ENCODE measurements at places on chromosomes 2 and 18.

DNA sequence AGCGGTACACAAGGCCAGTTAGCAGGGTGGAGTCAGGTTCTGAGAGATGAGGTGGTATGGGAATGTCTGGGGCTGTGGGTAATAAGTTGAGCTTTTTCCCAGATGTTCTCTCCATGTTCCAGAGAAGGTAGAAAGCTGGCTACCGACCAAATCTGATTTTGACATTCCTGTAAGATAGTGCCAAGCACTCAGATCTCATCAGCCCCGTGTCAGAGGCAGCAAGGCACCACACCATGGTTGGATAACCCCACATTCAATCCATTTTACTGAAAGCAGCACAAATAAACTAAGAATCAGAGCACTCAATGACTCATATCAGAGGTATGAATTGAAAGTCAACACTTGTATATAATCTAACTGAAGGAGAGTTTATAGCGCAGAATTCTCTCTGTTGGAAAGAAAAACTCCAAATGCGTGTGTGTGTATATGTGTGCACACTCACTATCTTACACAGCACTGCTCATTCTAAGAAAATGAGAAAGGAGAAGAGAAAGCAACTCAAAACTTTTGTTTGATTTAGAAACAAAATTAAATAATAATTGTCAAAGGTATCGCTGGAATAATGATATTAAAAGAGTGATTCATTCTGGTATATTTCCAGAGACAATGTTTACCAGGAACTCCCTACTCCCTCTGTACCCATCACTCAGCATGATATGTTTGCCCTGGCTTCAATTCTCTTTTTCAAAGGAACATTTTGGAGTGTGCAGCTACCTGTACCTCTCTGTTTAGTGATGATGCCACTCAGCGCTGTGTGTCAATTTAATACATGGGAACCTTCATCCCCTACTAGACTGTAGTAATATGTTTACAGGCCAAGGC is 375.1 kb upstream of the ID2 start:
- DNase-seq: no peak

GRCh38 chr2:225270861-225271260 is 128.6 kb upstream of the NYAP2 start:
- peak; percentile 58 for DNase-seq

- no peak for DNase-seq
These were observed 794.9 kb upstream of the ACVR2A start for GRCh38 chr2:147049957-147050356.

DNA sequence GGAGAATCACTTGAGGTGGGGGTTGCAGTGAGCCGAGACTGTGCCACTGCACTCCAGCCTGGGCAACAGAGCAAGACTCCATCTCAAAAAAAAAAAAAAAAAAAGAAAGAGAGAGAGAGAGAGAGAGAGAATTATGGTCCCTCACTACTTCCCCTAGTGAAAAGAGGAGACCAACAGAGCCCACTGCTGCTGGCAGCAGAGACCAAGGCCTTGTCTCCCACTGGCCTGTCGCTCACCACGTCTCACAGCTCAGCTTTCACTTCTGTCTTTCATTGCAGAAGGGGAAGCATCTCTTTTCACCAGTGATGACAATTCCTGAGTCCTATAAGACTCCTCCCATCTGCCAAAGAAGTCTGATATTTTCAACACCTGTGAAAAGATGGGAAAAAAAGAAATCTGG is 81.3 kb downstream of the CLHC1 start:
- DNase-seq: peak; percentile 20

- no peak for DNase-seq
These were observed 286.4 kb upstream of the CNTNAP5 start for GRCh38 chr2:123738643-123739042.

GRCh38 chr2:60116161-60116875 is 437.1 kb downstream of the BCL11A start:
- DNase-seq: no peak

DNA sequence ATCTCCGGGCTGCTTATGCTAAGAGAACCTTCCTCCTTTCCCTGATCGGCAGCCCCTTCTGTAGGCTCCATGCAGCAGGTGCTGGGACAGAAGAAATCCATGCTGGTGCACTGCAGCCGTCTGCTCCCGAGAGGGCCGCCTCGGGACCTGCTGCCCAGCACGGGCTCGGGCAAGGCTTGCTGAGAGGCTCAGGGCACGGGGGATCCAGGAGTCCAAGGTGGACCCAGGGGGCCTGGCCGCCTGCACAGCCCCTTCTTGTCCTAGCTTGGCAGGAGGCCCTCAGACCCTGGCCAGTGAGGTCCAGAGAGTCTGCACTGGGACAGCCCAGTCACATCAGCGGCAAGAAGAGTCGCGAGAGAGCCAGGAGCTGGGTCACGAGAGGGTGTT is 13.3 kb upstream of the DUSP2 start:
- DNase-seq: no peak

DNA sequence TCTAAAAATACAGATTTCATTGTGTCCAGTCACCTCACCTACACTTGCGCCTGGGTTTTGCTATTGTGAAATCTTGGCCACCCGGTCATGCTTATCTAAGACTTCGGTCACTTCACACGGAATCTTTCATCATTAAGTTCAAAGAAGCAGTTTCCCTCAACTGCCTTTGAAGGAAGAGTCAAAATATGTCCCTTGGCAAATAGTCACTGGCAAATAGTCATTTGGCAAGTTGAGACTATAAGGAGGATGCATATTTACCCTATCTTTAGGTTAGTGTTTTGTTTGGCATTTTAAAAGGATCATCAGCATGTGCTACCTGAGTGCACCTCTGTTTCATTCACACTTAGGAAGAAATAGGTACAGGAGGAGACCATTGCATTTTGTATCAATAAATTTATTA is 95.9 kb downstream of the FEZ2 start:
- DNase-seq: no peak

DNA sequence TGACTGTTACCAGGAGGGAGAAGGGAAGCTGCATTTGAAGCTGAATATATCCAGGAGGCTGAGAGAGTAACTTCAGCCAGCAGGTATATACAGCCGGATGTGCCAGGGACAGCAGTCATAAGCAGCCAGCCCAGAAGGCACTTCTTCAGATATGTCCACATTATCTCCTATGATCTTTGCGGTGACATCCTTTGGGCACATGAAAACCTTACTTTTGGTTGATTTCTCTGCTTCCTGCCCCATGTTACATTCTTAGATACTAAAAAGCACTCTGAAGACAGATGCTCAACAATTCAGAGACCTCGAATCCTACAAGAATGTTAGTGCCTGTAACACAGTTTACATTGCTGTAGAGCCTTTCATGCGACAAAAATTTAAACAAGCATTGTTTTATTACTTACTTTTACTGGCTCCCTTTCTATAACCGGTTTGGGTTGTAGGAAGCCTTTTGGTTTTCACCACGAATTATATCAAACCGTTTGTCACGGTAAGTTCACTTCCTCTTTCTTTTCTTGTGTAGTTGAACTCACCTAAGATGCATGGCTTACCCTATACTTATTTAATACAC is 50.3 kb upstream of the TLK1 start:
- DNase-seq: peak; percentile 13

GRCh38 chr2:110812726-110813645 is 80.6 kb downstream of the ACOXL start:
- no peak for DNase-seq

- DNase-seq: no peak
These were observed 40.3 kb downstream of the PRKD3 start for GRCh38 chr2:37284381-37284780.

DNA sequence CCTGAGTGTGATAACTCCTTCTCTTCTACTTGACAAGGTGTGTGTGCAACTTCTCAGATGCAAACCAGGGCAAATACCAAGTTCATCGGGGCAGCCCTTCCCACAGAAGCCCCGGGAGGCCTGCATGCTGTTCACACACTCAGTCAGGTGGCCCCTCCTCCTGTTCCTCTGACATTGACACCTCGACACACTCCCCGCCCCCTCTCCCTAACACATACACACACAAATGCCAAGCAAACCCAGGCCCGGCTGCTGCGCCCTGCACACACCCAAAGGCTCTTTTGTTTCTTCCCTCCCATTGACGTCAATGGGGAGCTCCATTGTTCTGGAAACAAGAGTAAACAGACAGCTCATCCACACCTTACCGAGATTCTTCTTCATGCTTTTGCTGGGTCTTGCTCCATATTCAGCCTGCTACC is 1.7 kb upstream of the PER2 start:
- DNase-seq: peak; percentile 56

DNA sequence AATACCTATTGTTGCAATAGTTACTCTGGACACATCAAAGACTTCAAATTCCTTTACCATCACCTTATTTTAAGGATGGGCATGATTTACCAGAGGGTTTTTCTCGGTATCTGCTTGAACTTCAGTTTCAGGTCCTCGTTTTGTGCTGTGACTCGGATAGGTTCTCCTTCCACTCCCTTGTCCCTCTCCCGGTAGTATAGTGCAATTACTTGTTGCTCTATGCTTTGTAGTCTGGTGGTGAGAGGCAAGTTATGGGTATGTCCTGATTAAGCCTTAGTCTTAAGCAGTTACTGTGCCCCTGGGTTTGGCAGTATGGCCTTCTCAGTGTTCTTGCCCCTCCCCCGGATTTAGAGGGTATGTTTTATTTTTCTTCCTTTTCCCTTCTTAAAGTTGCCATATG is 96.6 kb downstream of the RHBDD1 start:
- no peak for DNase-seq

- DNase-seq: peak; percentile 33
These were observed 819 bp upstream of the KLF11 start for GRCh38 chr2:10042301-10043161.

- DNase-seq: no peak
These were observed 472 bp downstream of the SLC20A1 start for GRCh38 chr2:112646102-112646719.

GRCh38 chr2:9941196-9941995 is 10.1 kb upstream of the GRHL1 start:
- no peak for DNase-seq

DNA sequence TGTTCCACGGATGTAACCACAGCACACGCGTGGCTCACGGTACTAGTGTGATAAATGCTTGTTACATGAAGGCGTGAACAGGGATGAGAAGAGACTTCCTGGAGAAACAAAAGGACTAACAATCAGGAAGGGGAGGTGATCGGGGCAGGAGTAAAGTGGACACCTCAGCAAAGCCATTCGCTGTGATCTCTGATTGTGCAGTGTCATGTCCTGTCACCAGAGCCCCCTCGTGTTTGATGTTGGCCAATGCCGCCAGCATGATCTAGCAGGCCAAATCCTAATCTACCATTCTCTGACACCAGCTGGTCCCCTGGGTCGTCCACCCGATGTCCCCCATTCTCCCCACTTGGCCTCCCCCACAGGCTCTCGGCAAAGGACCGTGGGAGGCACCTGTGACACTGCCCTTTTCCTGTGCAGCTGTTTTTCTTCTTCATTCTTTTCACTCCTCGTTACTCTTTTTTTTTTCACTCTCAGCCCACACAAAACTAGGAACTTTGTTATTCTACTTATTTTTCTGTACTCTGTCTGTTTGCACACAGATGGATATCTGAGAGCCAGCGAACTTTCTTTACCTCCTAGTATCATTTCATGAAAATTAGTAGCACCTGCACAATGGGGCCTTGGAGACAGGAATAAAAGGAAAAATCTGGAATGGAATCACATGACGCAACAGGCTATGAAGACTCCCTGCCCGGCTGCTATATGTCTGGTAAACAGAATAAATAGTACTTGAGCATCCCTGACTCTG is 146.8 kb downstream of the TGIF1 start:
- DNase-seq: peak; percentile 63

- no peak for DNase-seq
These were observed 37.0 kb downstream of the MRPL30 start for GRCh38 chr2:99217929-99218501.

- no peak for DNase-seq
These were observed 39.9 kb downstream of the RAB10 start for GRCh38 chr2:26073830-26074229.

DNA sequence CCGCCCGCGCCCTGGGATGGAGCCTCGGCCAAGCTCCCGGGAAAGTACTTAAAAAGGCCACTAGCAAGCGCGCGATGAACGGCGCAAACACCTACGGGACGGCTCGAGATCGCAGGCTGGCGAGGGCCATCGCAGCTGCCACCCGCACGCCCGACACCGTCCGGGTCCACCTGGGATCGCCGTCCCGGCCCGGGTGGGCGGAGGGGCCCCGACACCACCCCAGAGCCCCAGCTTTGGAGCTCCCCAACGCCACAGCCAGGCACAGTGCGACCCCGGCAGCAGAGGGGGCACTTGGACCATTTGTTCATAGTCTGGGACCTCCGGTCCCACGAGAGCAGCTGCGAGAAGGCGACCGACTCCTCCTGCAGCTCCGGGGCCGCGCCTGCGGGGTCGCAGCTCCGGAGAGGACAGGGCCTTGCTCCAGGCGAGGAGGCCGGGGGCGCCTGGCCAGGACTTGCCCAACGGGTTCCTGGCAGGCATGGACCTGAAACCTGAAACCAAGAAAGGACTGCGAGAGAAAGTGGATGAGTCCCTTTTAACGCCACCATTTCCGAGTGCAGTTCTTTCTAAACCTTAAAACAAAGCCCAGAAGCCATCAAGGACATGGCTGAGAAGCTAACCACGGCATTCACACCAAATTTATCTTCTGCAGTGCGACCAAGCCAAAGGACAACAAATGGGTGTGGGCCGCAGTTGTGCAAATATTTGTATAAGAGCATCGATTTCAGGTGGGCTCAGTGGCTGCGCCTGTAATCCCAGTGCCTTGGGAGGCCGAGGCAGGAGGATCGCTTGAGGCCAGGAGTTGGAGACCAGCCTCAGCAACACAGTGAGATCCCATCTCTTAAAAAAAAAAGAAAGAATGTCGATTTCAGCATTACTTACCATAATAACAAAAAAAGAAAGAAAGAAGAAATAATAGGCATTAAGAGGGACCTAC is 54.0 kb upstream of the IMP4 start:
- no peak for DNase-seq

- DNase-seq: no peak
These were observed 1076.2 kb downstream of the TSN start for GRCh38 chr2:122831649-122832048.

All from CD4-positive, alpha-beta T cell treated with Interleukin-4 for 1 hour (primary cell).